ENCODE measurements at places on chromosomes 3 and 15. TPM values are rescaled to one million over a fixed set of nuclear protein-coding genes. Genes with fewer than 3 reads are reported as not detected.

ADAMTSL3 gene
- 1.2 TPM for total RNA-seq

LRRC28 gene
- total RNA-seq: 15.8 TPM

STAB1 gene
- total RNA-seq: 0.13 TPM

DNA sequence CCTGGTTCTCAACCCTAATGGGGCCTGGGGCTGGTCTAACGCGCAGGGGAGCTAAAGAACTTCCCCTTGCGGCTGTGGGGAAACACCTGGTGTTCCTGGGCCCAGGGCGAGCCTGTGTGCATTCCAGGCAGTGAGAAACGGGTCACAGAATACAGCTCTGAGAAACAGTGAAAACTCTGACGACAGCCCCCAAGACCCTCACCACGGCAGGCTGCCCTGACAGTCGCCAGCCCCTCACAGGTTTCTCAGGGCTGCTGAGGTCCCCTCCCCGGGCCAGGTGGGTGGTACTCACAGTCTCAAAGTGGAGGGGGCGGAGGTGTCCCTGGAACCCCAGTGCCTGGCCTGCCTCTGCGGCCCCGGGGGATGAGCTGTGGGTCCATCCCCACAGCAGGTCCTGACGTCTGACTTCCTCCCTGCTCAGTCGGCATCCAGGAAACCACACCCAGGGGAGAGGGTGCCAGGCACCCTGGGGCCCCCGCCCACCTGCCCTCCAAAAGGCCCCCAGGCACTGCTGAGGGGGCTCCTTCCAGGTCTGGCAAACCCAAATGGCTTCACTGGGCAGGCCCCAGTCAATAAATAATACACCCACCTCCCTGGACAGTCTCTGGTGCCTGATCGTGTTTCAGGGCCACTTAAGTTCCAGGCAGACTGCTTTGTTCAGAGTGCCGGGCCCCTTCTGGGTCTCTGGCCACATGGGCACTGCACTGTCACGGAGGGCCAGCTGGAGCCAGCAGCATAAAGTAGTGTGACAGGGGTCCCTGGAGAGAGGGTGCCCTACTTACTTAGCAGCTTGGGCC, 57.7 kb downstream of the IQSEC1 start:
- DNase-seq: no peak

DNA sequence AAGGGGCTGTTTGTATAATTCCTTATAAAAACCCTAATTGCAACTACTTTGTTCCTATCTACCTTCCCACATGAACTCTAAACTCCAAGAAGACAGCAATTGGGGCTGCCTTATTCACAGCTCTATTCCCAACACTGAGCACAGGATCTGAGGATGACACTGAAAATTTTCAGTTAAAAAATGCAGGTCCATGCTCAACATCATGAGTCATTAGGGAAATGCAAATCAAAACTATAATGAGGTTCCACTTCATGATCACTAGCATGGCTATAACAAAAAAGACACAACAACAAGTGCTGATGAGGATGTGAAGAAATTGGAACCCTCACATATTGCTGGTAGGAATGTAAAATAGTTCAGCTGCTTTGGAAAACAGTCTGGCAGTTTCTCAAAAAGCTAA, 12.9 kb downstream of the SUMF1 start:
- DNase-seq: no peak

DNA sequence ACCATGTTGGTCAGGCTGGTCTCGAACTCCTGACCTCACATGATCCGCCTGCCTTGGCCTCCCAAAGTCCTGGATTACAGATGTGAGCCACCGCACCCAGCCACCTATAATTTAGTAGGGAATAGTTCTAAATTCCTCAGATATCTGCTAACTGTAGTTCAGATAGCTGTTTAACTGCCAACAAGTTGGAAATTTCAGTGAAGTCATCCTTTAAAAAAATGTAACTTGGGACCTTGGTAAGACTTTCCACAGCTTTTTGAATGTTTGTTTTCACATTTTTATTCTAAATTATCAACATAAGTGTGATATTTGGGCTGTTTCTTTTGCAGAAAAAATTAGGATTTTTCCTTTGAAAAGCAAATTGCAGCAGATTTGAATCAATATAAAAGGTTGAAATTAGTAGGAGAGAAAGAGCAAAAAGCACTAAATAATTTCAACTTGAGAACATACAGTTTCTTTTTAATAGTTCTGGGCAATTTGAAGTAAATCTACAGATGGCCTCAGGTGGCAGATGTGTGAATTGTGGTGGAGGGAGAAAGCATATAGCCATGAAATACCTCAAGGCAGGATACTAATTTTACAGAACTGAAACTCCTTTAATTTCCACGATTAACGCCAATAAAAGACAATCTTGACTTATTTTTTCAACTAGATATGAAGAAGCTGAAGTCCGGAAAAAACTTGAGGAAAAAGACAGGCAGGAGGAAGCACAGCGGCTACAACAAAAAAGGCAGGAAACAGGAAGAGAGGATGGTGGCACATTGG, 34.3 kb downstream of the USP8 start:
- no peak for DNase-seq

- no peak for DNase-seq
Measured at GRCh38 chr15:94094310-94094709, 137.1 kb upstream of the MCTP2 start.

GRCh38 chr15:63891768-63892133, 58.0 kb upstream of the HERC1 start:
- DNase-seq: no peak

GRCh38 chr3:48680811-48681540, 4.7 kb downstream of the NCKIPSD start:
- no peak for DNase-seq

- no peak for DNase-seq
Measured at GRCh38 chr15:74376226-74376625, 8.8 kb upstream of the CYP11A1 start.

GRCh38 chr3:63328365-63328764, 50.3 kb downstream of the SYNPR start:
- peak; percentile 52 for DNase-seq

DNA sequence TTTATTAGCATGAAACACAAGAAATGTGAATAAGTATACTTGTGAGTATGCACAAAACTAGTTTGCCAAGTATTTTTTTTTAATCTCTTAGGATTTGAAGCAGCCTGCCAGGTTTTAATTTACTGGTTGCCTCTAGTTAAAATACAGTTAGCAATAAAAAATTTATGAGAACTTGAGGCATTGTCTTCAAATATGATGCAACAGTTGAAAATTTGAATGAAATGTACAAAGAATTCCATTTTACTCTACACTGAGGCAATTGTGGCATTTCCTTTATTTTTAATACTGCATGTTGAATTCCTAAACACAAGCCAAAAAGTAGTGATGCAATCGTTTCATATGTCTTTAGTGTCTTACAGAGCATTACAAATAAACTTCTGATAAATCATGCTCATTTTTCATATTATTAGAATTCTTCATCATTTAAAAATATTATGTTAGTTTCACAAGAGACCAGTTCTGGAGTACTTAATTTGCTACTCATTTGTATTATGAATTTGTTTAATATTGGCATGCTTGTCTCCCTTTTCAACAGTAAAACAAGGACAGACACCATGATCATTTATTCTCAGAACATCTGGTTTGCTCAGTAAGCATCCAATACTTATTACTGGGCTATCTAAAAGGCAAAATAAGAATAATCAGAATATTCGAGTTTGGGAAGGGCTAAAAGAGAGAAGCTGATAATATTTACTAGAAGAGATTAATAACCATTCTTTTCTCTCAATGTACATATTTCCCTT, 124.8 kb upstream of the PTX3 start:
- DNase-seq: peak; percentile 18

- peak; percentile 78 for DNase-seq
Measured at GRCh38 chr3:41404582-41404981, 205.3 kb downstream of the CTNNB1 start.
